Urinary bladder (tissue), 4 donors: ENCODE measurements at places on chromosomes 6 and 20.

DNA sequence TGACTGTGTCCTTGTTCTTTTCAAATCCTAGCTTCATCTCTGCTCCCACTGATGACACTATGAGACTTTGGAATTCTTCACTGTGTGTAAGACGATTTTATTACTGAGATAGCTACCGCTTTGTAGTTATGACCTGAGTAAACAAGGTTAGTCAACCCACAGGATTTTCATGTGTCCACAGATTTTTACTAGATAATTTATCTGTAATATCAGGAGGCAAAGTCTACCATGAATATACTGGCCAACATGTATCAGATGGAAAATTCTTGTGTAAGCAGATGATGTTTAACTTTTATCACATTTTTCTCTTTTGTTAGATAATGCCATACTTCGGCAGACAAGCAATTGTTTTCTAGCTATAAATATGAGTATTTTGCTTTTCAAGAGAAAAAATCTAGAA, 119.8 kb downstream of the SGK1 start:
- DNase-seq, result no peak

DNA sequence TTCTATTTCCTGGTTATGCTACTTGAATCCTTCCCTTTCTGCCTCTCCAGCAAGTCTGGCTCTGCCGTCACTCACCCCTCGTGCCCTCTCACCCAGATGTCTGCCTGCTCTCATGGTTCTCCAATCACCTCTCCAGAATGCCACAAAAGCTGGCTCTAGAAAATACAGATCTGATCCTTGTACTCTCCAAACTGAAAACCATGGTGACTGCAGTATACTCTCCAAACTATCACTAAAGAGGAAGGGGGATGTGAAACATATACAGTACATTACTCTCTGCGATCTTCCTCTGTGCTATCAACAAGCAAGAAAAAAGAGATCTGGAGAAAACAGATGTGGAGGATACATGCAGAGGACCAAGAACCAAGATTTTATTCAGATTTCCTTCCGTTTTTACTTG, 91.1 kb downstream of the ATXN1 start:
- no peak for DNase-seq

GRCh38 chr6:135358985-135359384, 138.6 kb downstream of the AHI1 start:
- DNase-seq, result no peak

- DNase-seq, result no peak
Measured at GRCh38 chr6:3280091-3280490, 21.3 kb downstream of the PSMG4 start.

- no peak for DNase-seq
Measured at GRCh38 chr6:103570431-103570830, 1289.3 kb downstream of the HACE1 start.

DNA sequence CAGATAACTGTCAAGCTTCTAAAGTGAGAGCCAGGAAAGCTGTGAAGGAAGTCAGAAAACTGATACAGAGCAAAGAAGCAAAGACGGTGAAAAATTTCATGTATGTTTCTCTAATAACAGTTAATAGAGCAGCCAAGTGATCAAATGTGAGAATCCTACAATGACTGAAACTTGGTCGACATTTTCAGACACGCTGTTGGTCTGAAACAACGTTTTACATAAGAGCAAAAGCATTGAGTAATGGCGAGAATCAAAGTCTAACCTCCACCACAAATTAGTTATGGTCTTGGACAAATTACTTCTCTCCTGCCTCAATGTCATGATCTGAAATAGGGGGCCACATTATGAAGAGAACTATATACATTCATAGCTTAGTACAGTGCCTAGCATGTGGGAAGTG, 3.3 kb downstream of the MKKS start:
- DNase-seq, result no peak

GRCh38 chr6:28814032-28814976, 109.5 kb downstream of the TRIM27 start:
- DNase-seq, result no peak

DNA sequence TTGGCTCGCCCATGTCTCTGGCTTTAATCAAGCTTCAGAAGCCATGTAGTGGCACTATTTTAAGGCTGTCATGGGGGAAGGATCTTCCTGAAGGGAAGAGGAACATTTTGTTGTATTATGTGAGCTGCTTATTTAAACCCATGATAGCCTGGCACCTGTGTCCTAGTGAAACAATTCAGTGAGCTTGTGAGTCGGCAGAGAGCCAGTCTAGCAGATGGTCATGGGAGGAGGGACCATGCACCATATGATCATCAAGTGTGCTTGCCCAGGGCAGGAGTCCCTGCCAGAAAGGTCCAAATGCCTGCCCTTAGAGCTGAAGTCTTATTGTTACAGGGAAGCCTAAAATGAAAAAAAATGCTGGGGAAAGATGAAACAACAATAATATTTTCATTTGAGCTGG, 132.9 kb downstream of the PRDM13 start:
- no peak for DNase-seq

- DNase-seq, result no peak
Measured at GRCh38 chr6:105199711-105200110, 19.9 kb upstream of the POPDC3 start.

GRCh38 chr6:46410334-46410953, 80.8 kb downstream of the RCAN2 start:
- DNase-seq, result no peak

- DNase-seq, result no peak
Measured at GRCh38 chr6:118122161-118122725, 215.2 kb downstream of the SLC35F1 start.

DNA sequence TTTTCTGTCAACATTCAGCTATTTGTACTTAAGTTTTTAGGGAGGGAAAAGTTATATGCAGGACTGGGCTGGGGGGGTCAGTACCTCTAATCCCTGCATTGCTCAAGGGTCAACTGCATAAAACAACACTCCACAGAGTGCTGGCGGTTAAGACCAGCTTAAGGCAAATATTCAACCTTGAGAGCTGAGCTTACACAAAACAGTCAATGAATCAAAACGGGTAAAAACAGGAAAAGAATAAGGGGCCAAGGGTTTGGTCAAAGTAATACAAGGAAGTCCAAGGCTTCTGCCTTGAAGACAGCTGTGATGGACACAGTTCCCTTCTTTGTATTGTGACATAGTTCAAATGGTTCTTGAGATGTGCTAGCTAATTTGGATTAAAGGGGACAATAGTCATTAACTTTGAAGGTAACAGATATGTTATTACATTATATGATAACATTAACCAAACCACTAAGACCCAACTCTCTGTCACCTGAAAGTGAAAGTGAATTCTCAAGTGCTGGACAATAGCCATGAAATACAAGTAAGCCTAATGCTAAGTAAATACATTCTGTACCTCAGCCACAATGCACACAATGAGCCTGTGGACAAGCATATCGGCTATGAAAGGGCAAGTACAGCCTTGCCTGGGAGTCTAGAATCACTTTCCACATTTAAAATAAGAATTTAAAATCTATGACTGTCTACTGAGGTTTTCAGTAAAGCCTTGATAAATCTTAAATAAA, 106.8 kb downstream of the PDE10A start:
- DNase-seq, result peak; percentile 43

GRCh38 chr6:157853018-157853805, 30.2 kb downstream of the SNX9 start:
- no peak for DNase-seq

DNA sequence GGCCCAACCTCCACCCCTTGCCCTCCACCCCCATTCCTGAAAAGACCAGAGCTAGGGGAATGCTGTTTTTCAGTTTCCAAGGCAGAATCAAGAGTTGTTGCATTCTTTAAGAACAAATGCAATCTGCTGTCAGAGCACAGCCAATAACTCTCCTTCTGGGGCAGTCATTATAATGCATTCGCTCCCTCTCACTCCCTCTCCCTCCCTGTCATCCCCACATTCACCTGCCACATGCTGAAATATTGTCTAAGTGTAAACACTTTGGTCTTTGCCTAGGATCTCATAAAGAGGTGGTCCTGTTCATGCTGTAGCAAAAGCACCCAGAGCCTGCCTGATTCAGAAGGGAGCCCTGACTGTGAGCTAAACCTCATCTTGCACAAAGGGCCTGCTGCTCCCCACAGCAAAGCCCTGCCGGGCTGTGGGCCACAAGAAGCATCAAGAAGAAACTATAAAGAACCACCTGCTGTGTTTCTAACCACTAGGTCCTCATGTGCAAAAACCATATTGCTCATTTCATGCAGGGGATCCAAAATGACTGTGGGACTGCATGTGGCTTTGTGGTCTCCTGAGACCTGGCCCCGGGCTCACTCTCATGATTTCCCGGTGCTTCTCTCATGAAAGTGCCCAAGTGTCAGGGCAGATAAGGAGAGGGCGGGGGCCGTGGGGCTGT, 85.6 kb downstream of the GPR6 start:
- DNase-seq, result no peak

GRCh38 chr20:50488236-50488806, 21.9 kb upstream of the PTPN1 start:
- DNase-seq, result no peak

DNA sequence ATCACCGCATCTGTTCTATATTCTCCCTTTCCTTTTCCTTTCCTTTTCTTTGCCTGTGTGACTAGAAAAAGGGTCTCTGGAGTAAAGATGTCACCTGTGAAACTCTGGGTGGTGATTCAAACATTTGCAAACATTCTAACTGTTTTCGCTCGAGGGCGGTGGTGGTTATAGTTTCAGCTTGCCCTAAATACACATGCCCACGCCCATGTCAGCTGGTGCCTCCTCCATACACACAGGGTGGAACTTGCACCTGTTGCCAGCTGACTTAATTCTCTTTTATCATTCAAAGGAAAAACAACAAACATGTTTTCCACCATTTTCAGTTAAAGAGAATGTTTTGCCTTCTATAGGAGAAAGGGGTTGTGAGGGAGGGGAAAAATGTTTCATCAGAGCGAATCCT, 381.9 kb upstream of the ARID1B start:
- no peak for DNase-seq

- DNase-seq, result no peak
Measured at GRCh38 chr6:110217266-110217665, 37.0 kb downstream of the CDC40 start.

DNA sequence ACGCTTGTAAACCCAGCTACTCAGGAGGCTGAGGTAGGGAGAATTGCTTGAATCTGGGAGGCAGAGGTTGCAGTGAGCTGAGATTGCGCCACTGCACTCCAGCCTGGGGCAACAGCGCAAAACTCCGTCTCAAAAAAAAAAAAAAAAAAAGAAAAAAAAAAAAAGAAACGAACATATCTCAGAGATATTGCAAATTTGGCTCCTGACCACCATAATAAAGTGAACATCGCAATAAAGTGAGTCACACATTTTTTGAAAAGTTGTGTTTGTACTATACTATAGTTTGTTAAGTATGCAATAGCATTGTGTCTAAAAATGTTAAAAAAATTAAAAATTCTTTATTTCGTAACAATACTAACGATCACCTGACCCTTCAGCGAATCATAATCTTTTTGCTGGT, 13.3 kb downstream of the RSPH9 start:
- no peak for DNase-seq

DNA sequence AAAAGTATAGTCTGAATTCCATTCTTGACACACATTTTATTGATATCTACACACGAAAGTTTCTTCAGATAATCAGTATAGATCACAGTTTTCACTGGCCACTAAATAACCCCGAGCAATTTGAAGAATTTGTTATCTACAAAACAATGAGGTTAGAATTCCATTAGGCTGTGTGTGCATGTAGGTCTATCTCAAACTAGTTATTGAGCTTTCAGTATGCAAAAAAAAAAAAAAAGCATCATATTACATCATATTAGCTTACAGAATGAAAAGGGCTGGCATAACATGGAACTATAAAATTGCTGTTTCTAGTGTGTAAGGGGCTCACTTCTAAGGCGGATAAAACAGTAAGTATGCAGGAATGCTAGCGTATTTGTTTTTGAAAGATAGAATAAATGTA, 59.5 kb upstream of the ADGRG6 start:
- DNase-seq, result no peak

GRCh38 chr6:96836631-96837080, 621 bp downstream of the GPR63 start:
- DNase-seq, result no peak

- no peak for DNase-seq
Measured at GRCh38 chr20:1831606-1832005, 63.6 kb upstream of the SIRPA start.

- no peak for DNase-seq
Measured at GRCh38 chr6:39824030-39824926, 32.1 kb downstream of the DAAM2 start.

- no peak for DNase-seq
Measured at GRCh38 chr20:13200767-13201500, 20.1 kb upstream of the ISM1 start.

DNA sequence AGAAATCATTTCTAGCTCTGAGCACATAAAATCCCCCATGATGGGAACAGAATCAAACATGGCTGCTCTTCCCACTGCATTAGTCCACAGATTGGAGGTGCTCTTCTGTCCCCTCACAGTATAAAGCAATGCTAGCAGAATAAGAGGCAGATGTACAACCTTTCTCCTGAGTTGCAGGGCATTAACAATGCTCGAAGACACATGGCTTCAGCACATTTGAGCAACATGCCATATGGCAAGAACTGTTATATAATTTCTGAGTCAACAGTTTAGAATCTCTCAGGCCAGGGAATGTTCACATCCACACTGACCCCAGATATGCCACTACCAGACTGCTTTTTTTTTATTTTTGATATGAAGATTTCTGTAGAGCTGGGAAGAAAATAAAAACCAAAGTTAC, 119.6 kb downstream of the KIF13A start:
- no peak for DNase-seq

DNA sequence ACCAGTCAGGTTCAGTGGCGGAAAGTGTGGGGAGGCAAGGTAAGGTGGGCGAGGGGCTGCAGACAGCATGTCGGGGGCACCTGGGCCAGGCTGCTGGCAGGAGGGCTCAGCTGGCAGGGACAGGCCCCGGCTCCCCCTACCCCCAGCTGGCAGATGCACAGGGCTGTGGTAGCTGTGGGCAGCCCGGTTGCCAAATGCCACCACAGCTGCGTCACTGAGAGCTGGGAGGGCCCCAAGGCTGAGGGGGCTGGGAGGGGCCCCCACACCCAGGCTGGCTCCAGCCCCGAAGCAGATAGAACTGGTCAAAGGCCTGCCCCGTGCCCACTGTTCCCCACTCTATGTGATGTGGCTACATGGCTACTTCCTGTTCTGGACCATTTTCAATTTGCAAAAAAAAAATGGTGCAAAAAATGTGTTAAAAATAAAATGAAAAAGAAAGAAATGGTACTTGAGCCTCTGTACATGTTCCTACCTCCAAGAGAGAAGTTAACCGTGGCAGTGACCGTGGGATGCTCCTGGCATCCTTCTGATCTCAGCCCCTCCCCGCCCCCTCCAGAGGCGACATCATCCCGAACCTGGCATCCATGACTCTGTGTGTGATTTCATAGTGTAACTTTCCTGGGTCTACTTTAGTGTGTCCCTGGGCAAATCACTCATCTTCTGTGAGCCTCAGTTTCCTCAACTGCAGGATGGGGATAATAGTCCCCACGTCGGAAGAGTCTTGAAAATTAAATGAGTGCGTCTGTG, 64.4 kb downstream of the UBE2V1 start:
- no peak for DNase-seq
